ENCODE measurements at places on chromosomes 6 and 20. TPM values are rescaled to one million over a fixed set of nuclear protein-coding genes. Genes with fewer than 3 reads are reported as not detected.

DNA sequence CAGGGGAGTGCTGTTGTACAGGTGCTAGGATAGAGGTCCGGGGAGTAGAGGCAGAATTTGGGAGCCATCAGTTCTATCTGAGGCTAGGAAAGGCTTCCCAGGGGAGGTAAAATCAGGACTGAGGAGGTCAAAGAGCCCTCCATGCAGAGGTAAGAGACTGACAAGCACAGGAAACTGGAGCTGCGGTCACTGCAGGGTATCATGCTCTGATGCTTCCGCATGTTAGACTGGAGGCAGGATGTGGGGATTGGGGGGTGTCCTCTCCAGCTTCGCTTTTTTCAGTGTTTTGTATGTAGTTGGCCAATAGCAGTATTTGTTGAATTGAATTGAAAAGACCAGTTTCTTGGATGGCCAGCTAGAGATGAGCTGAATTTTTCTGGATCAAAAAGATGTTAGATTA, 87.8 kb downstream of the SLC22A3 start:
- DNase-seq, result no peak

- no peak for DNase-seq
These were observed 28.2 kb downstream of the SYTL3 start for GRCh38 chr6:158677906-158678578.

The C20orf96 gene
- total RNA-seq, result 7.3 TPM

GRCh38 chr6:103534095-103534494, 1325.6 kb downstream of the HACE1 start:
- DNase-seq, result no peak

DNA sequence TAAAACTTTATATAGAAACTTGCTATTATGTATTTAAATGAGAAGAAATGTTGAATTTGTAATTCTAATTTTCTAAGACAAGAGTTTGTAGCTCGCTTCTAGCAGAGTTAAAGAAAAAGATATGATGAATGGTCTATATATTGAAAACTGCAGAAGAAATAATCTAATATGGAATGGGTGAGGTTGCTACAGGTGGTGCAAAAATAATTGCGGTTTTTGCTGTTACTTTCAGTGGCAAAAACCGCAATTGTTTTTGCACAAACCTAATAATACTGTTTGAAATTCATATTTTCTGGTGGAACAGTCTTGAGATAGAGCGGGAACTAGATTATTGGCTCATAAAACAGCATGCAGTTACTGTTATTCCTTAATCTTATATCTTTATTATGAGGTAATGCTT, 23.9 kb downstream of the EYA4 start:
- DNase-seq, result no peak

GRCh38 chr6:134111062-134111677, 58.7 kb upstream of the SLC2A12 start:
- no peak for DNase-seq

GRCh38 chr6:31651602-31652191, 764 bp downstream of the BAG6 start:
- DNase-seq, result peak; percentile 66

DNA sequence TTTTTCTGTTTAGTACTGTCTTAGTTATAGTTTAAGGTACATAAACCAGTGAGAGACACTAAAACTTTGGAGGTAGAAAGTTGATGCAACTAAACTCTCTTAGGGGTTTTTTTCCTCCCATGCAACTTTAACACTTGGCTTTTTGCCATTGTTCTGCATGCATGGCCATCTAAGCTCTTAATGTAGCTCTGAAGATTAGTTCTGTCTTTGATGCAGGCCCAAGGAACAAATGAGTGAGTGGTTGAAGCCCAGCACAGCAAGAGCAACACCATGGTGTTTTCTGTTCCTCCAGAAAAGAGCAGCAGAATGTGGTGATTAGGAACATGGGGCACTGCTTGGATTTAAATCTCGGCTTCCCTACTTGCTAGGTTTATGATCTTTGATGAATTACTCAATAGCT, 89.3 kb downstream of the L3MBTL3 start:
- DNase-seq, result no peak

The GCLC gene
- total RNA-seq, result 15.9 TPM

DNA sequence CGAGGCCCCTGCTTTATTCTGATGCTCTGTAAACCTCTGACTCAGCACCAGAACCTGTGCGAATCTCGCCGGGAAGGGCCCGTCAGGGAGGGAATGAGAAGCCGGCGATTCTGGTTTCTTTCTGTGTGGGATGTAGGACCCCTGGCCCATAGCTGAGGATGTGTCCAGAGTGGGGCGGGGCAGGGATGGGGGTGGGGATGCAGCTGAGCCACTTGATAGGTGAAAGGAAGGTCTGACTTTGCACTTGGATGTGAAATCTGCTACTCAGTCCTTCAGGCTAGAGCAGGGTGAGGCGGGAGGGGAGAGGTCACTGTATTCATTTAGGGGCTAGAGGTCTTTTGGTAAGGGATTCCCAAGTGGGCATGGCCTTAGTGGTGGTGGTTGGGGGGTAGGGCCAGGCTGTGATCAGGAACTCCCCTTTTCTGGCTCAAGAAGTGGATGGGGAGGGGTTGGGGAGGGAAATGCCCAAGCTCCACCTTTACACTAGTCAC, 2.3 kb downstream of the TOX2 start:
- DNase-seq, result no peak

- no peak for DNase-seq
These were observed 63.6 kb upstream of the CD93 start for GRCh38 chr20:23149623-23150279.

The REM1 gene
- not detected for total RNA-seq

- no peak for DNase-seq
These were observed 84.5 kb upstream of the FYN start for GRCh38 chr6:111957623-111958315.

DNA sequence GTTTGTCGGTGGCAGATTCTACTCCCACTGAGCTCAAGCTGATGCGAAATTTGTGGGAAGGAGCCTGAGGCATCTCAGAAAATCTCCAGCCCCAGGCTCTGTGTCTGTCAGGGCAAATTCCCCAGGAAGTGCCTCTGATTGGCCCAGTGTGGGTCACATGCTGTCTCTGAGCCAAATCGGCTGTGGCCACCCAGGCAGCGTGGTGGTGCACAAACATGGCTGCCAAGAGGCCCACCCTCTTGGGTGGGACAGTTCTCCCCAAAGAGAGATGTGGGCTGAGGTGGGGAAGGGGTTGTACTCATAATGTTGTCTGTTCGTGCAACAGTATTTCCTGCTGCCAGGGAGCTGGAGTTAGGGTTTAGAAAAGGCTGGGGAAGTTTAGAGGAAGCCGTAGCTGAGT, 130.6 kb downstream of the BMP7 start:
- DNase-seq, result no peak

The HLA-DOA gene
- 0.82 TPM for total RNA-seq

DNA sequence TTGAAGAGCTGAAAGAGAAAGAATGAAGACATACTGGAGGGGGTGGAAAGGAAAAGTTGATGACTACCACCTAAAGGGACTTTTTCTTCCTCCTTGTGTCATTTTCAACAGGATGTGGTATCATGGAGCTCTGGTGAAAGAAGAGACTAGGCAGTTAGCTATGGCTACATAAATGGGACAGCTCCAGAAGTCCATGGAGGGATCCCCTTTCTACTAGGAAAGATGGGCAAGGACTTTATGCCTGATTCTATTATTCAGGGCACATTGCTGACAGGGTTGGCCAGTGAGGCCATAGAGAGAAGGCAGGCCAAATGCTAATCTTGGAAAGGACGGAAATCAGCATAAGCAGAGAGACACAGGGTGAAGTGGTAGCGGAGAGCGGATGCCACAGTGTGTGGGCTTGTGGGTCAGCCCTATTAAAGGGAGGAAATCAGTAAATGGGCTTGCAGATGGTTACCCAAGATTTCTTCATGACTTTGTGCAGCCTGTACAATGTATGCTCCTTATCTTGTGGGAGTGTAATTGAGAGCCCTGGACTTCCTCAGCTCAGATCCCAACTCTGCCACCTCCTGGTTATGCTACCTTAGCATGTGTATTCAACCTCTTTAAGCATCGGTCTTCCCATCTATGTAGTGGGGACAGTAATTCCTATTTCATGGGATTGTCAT, 77.4 kb upstream of the TMEM170B start:
- DNase-seq, result no peak

DNA sequence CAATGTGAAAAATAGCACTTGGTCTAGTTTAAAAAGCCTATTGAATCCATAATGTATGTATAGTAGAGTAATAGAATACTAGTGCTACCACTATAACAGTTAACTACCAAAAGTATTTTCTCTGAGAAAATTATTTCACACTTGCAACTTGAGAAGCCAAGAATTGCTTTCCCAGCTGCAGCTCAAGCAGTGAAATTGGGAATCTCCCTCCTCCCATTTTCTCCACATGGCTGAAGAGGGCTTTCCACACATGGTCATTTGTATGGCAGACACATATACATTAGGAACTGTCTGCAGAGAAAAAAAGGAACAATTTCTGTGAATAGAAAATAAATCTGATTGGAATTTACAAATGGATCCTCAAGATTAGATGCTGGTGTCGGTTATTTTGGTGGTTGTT, 34.5 kb downstream of the TOMM6 start:
- DNase-seq, result no peak

GRCh38 chr20:63121246-63121645, 94.7 kb downstream of the YTHDF1 start:
- DNase-seq, result no peak

- no peak for DNase-seq
These were observed 169.5 kb downstream of the SLC24A3 start for GRCh38 chr20:19381947-19382346.

All from frontal cortex (tissue), 4 donors.